ENCODE measurements at places on chromosomes 4 and X.

- DNase-seq: no peak
Observed at GRCh38 chrX:105650986-105651385, 171.4 kb upstream of the NRK start.

DNA sequence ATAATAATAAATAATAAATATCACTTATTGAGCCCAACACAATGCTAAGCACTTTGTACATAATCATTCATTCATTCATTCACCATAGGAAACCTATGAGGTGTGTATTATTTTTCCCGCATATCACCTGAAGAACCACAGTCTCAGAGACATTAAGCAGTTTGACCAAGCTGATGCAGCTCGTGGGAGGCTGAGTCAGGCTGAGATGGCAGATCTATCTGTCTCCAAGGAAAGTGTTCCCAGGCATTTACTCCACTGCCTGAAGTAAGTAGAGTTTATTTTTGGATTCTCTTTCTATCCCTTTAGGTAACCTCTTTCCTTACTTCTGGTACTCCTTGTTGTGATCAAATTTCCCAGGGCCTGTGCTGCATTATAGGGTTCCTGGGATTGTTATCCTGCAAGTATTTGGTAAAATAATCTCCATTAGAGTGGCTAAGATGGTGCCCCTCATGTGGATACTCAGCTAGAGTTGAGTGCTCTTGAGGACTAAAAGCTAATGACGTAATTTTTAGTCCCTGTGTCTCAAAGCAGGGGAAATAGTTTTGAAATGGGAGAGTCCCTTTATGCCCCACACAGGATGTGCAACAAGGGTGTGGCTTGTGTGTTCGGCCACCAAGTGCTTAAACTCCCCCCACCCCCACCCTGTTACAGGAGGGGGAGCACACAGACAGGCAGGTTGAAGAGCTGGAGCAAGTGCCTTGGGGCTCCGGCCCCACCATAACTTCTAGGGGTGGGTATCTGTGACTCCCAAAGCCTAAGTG, 467.0 kb downstream of the STIM2 start:
- DNase-seq: no peak

DNA sequence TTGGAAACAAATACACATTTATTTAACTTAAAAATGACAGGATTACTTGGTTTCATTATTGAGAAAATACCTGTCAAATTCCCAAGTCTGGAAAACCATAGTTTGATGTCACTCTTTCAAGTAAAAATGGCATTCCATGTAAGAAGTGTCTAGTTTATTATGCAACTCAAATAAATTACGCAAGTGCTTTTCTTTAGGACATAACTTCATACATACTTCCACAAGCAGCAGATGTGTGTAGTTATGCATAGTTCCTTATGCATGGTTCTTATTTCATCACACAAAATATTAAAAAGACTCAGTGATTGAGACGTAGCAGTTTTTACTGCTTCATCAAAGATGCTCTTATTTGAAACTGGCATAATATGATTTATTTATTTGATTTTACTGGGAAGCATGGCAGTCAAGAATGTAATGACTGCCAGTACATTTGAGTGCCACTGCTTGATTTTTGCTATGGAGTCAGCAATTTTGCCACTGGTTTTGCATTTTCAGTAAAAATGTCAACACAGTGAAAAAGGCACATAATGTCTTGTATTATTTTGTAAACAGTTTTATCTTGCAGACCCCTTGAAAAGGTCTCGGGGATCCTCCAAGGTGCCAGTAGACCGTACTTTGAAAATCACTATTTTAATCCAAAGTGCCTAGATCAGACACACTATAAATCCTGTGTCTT, 62.1 kb downstream of the CLCN3 start:
- DNase-seq: no peak

- no peak for DNase-seq
Observed at GRCh38 chr4:23484689-23485088, 405.2 kb downstream of the PPARGC1A start.

DNA sequence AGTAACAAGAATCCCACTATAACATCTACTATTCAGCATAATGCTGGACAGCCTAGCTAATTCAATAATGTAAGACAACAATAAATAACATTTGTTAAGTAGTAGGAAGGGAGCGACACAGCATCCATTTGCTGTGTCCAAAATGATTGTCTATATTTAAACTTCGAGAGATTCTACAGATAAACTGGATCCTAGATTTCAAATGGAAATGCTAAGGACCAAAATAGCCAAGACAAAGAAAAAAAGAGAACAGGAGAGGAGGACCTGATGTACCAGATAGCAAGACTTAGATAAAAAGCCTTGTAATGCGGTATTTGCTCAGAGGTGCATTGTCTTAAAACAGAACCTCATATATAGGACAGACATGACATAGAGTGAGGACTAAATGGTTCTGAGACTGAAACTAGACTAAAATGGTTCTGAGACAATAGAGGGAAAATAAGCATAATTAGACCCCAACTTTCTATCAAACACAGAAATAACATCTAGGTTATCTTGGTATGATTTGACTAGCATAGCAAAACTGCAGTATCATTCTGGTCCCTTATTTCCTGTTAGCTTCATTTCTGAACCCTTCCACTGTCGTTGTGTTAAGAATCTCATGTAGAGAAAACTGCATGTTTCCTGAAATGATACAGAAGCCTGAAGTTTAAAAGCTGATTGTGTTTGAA, 3.8 kb downstream of the HPGDS start:
- DNase-seq: no peak

- no peak for DNase-seq
Observed at GRCh38 chrX:134619838-134620237, 38.4 kb downstream of the PLAC1 start.

DNA sequence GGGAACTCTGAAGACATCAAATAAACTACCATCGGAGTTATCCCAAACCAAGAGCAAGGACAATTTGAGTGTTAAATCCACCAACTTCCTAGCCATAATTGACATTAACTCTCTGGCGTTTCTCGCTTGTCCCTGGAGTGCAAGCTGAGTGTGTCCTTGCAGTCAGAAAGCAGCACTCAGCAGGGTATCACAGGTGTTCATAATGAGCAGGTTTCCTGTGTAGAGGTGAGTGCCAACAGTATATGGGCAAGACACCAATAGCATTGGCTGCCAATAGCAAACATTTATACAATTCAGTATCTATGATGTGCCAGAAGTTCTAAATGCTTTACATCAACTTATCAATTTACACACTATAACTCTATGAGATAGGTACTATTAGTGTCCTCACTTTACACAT, 11.2 kb downstream of the BLTP1 start:
- DNase-seq: no peak

DNA sequence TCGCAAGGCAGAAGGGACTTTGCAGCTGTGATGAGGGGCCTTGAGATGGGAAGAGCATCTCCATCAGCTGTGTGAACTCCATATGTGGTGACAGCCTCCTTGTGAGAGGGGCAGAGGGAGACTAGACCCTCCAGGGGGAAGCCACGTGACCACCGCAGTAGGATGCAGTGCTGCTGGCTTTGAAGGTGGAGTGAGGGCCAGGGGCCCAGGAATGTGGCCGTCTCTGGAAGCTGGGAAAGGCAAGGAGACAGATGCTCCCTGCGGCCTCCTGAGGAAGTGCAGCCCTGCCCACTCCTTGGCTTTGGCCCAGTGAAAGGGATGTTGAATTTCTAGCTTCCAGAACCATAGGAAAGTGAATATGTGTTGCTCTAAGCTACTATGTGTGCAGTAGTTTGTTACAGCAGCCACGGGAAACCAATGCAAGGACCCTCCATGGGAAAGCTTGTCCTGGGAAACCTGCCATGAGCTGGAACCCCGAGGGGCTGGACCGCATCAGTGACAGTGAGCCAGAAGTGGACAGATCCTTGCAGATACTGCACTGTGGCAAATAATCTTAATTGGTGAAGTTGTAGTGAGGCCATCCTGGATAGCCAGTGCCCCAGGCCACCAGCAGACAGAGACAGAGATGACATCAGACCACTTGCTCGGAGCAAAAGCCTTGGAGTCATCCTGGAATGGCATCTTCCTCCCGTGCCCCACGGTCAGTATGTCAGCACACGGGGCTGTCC, 35.4 kb upstream of the SORCS2 start:
- DNase-seq: peak; percentile 55

DNA sequence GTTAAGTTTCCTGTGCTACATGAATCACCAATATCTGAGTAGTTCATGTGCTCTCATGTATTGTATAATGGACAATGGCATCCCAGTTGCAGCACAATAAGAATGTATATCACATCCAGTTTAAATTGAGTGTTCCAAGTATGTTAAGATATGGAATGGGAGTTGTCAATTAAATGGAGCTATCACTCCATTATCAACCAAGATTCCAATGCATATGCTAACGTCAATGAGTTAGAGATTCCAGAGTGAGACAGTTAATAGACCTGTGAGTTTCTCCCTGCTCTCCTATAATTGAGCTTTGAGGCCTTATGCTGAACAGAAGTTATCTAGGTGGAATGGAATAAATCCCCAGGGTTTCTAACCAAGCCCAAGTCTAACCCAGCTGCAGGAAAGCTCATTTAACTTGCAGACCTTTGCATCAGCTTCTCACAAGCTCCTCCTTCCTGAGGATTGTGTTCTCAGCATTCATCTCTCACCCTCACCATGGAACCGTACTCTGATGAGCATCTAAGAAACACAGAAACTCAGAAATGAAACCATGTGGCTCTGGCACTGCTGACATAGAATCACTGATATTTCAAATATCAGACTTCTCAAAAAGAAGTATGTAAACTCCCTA, 84.8 kb downstream of the TIGD2 start:
- no peak for DNase-seq

GRCh38 chrX:110414273-110414672, 55.6 kb downstream of the RTL9 start:
- DNase-seq: no peak

- DNase-seq: no peak
Observed at GRCh38 chr4:40489961-40490360, 139.7 kb downstream of the RBM47 start.

DNA sequence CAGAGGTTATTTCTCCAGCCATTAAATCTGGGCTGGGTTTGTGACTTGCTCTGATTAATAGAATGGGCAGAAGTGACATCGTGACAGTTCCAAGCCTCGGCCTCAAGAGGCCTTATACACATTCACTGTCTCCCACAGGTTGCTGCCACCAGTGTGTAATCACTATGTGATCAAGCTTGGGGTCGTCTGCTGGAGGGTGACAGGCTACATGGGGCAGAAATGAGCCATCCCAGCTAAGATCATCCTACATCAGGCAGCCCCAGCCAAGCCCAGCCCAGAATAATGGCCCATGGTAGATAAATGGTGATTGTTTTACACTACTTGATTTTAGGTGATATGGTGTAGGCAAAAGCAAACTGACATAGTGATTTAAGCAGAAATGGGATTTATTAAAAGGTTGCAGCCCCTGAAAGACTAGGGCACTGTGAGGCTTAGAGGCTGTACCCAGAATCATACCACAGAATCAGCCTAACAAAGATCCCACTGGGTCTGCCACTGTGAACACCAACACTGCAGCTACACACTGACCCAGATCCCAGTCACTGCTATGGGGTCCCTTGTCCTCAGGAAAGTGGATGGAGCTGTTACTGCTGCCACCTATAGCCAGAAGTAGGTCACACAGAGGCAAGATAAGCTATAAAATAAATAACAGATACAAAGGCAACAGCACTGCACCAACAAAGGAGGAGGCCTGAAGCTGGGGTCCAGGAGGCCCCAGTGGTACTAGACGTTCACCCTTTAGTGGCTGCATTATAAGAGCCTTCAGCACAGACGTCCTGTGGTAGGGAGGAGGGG, 159.6 kb upstream of the RBPJ start:
- no peak for DNase-seq

DNA sequence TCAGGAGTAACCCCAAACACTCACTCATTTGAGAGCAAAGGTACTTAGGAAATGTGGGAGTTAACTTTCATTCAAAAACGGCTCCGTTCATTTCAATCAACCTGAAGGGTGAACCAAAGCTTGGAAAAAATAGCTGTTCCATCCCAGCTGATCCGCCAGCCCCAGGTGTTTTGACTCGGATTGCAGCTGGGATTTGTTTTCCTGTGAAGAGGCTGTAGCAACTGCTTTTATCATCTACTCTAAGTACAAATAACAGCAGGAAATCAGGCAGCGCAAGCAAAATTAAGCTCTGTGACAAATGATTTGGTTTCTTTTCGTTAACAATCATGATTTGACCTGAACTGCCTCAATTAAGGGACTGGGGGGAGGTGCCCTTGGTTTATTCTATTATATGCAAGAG, 154.7 kb downstream of the BEND2 start:
- DNase-seq: peak; percentile 13

DNA sequence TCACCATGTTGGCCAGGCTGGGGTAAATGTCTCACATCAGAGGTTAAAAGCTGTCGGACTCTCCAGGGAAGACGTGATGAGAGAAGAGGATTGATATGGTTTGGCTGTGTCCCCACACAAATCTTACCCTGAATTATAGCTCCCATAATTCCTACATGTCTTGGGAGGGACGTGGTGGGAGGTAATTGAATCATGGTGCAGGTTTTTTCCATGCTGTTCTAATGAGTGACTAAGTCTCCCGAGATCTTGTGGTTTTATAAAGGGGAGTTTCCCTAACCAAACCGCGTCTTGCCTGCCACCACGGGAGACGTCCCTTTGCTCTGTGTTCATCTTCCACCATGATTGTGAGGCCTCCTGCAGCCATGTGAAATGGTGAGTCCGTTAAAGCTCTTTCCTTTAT, 64.4 kb downstream of the ASMT start:
- no peak for DNase-seq

GRCh38 chrX:139126493-139126892, 404.0 kb upstream of the F9 start:
- DNase-seq: no peak

GRCh38 chr4:15451866-15452765, 17.6 kb upstream of the CC2D2A start:
- no peak for DNase-seq

GRCh38 chr4:47839259-47839658, 1.4 kb upstream of the CORIN start:
- peak; percentile 36 for DNase-seq

- DNase-seq: no peak
Observed at GRCh38 chr4:19806865-19807264, 444.8 kb upstream of the SLIT2 start.

GRCh38 chr4:25578432-25578831, 77.2 kb upstream of the SLC34A2 start:
- peak; percentile 80 for DNase-seq

GRCh38 chr4:181966104-181966551, 277.1 kb upstream of the TENM3 start:
- no peak for DNase-seq

GRCh38 chr4:56843421-56843899, 22.0 kb upstream of the SPINK2 start:
- no peak for DNase-seq

- DNase-seq: no peak
Observed at GRCh38 chr4:78799551-78800495, 23.7 kb downstream of the BMP2K start.

DNA sequence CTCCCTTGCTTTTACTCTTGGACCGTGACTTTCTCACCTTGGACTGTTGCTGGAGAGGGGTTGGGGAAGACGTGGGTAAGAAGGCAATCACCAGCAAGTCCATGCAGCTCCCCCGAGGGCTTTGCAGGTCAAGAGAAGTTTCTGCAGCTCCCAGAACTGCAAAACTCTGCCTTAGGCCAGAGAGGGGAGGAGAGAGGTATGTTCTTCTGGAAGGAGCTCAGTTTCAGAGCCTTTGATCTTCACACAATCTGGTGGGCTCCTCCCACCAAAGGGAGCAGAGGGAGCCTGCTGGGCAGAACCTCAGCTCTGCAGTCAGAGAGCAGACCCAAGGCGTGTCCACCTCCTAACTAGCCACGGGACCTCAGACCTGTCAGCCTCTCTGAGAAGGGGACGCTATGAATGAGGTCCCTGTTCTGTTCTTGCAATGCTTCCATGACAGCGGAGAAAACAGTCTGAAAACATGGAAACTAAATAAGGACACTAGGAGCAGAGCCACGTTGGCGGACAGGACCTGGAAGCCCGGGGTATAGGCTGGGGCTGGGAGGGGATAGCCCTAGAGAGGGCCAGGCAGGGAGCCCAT, 92.8 kb downstream of the EVC2 start:
- no peak for DNase-seq

All from brain (organoid and tissue), 16 donors.